Activated CD4-positive, alpha-beta memory T cell treated with anti-CD3 and anti-CD28 coated beads, Interleukin-2, amount 10 ng/mL, durations not matched to agents 7 days and 5 days (primary cell): ENCODE measurements at places on chromosomes 1 and 21.

- DNase-seq, result no peak
Measured at GRCh38 chr1:44515416-44515815, 110.4 kb downstream of the RNF220 start.

GRCh38 chr1:29800120-29800519 is 563.8 kb downstream of the PTPRU start:
- DNase-seq, result peak; percentile 6

DNA sequence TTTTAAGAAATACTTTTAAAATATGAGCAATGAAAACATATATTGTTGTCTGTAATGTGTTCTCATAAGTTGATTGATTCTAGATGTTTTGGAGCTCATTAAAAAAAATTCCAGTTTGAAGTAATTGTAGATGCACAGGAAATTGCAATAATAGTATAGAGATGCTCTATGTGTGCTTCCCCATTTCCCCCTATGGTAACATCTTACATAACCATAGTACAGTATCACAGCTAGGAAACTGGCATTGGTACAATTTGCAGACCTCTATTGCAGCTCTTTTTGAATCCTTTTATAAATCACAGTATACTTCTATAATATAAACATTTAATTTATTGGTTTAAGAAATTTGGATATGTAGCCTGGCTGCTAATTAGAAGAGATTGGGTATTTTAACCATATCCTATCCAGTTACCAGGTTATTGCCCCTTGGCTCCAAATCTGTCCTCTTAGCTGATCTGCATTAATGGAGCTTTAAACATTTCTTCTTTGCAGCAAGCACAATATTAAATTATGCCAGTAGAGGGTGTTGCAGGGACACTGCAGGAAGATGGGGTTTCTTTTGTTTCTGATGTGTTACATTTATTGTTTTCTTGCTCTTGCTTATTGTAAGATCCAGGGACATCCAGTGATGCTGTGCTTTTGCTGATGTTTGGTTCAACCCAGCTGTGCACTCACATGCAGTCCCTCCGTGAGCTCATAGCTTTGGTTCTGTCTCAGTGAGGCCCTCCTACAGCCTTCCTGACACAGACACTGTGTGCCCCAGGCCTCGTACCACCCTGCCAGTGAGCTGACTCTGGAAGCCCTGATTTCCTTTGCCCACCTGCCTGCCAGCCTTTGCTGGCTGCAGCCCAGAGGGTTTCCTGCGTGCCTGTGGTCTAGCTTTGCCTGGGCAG is 103.3 kb downstream of the RABGAP1L start:
- DNase-seq, result no peak

DNA sequence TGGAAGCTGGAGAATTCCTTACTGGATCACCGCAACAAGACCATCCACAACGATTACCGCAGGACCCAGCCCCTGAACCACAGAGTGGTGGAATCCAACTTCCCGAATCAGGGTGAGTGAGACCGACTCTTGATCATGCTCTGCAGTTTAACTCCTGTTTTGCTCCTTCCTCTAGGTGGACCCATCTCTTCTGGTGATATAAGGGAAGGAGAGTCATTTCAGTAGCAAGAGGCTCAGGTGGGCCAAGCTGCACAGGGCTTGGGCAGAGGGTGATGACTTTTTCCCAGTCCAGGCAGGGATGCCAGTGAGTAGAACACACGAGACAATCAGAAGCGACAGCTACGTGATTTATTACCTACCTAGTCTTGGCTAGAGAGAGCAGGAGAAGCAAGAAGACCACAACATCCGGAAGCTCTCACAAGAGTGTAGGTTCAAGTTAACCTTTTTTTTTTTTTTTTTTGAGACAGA is 25.2 kb downstream of the CA6 start:
- DNase-seq, result peak; percentile 57

DNA sequence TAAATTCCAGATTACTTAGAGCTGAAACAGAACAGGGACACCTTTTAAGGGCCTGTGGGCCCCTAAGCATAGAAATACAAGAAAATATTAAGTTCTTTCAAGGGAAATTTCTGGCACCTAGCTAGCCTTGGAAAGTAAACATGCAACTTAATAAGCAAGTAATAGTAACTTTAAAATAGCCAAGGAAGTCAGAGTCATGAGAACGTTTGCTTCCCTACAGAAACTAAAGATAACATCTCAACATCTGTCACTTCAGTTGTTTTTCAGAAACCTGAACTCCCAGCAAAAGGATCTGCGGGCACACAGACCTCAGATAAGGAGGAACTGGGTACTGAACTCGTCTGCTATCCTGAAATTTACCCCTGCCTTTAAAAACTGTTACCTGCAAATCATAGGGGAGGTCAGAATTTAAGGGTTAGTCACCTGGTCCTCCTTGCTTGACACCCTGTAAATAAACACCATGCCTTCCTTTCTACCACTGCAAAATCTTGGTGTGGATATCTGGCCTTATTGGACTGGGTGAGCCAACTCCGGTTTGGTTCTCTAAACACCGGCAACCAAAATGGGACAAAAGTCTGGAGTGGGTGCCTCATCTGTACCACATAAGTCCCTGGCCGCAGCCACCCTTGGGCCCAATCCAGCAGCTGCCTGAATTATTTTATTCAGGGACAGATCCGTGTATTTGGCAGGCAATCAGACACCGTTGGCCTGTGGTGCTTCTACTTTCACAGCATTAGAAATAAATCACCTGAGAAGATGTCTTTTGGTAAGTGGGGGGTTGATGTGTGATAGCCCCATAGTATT is 27.9 kb downstream of the NRDC start:
- DNase-seq, result no peak

- DNase-seq, result no peak
Measured at GRCh38 chr1:43134068-43134467, 38.0 kb downstream of the EBNA1BP2 start.

GRCh38 chr1:205925736-205926135 is 17.5 kb downstream of the SLC26A9 start:
- no peak for DNase-seq

GRCh38 chr21:15241997-15242736 is 177.4 kb upstream of the NRIP1 start:
- no peak for DNase-seq

DNA sequence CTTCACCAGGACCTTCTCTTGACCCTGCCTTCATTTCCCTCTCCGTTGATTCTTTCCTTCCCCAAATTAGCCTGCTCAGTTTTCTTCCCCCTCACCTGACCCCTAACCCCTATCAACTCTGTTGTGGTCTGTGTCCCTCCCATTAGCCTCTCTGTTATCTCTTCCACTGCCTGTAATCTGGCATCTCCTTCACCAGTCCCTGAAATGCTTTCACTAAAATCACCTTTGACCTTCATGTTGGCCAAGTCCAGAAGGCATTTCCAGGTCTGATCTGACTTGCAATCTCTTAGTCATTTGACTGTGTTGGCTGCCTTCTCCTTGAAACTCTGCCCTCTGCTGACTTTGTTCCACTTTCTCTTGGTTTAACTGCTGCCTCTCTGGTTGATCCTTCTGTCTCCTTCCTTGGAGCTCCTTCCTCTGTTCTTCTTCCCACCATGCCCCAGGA is 28.2 kb downstream of the ATP8B2 start:
- DNase-seq, result peak; percentile 49

DNA sequence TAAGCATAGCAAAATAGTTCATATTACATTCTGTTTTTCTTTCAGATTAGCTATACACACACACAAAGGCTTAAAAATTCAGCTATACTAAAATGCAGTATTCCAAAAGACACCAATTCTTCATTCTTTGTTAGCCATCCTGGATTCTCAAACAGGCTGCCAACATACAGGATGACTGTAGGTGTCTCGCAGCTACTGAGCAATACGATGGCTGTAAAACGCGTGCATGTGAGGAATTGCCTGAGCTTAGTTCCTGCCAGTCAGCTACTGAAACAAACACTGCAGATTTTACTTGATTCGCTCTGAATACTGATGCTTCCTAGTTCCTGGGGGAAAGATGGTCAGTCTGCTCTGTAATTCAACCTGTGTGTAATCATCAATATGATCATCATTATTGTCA is 24.7 kb upstream of the HMGN1 start:
- peak; percentile 22 for DNase-seq

DNA sequence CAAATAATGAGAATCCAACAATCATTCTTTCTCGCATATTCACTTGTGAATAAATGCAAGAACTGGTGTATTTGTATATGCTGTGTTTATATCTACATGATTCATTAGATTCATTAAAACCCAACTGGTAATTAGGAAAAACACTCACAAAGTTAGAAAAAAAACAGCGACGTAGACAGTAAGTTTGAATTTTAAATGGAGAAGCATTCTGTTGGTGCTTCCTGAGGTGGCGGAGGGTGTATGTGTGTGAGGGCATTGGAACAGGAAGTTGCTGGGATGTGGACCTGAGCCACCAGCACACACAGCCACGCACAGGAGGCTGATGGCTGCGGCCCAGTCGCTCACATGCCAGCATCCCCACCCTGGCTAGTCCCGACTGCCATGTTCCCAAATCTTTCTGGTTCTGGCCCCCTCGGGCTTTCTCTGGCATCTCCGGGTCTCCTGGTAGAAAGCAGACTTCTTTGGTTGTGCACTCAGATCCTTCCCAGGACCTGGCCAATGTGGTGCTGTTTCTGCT is 121.6 kb upstream of the IRF2BP2 start:
- peak; percentile 52 for DNase-seq

DNA sequence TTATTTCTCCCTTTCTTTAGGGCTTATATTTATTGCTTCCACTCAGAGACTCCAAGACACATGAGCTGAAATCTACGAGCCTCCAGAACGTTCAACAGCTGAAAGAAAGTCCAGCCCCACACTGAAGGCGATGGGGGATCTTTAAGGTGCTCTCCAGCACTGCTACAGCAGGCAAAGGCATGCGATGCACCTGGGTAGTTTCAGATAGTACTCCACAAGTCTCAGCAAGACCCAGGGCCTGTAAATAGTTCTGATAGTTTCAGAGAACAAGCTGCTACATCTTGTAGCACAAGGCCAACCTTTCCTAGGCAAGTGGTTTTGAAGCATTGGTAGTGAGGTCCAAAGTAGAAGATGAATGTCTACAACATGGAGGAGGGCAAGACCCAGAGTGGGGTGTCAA is 2.2 kb upstream of the HSD3B1 start:
- no peak for DNase-seq

DNA sequence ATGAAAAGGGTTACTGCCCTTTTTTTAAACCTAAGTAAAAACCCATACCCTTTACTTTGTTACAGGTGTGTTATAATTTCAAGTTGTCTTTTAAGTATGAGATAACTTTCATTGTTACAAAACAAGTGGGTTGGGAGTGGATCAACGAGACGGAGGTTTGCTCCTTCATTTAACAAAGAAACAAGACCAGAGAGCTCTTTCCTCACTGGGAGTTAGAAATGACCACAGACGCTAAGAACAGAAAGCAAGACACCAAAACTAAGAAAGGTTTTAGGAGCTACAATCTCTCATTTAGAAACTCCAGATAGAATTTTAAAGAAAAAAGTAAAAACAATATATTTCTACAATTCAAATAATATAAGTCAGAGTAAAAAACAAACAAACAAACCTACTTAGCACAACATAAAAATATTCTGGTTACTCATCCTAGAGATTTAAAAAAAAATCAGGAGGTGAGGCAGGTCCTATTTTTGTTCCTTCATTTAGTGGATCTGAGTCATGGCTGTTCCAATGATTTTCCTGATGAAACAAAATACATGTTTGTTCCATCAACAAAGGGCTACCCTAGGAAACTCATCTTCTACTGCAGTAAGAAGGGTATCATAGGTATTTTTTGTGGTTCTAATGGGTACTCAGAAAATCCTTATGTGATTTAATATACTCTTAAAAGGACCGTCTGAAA is 33.0 kb downstream of the APP start:
- no peak for DNase-seq

DNA sequence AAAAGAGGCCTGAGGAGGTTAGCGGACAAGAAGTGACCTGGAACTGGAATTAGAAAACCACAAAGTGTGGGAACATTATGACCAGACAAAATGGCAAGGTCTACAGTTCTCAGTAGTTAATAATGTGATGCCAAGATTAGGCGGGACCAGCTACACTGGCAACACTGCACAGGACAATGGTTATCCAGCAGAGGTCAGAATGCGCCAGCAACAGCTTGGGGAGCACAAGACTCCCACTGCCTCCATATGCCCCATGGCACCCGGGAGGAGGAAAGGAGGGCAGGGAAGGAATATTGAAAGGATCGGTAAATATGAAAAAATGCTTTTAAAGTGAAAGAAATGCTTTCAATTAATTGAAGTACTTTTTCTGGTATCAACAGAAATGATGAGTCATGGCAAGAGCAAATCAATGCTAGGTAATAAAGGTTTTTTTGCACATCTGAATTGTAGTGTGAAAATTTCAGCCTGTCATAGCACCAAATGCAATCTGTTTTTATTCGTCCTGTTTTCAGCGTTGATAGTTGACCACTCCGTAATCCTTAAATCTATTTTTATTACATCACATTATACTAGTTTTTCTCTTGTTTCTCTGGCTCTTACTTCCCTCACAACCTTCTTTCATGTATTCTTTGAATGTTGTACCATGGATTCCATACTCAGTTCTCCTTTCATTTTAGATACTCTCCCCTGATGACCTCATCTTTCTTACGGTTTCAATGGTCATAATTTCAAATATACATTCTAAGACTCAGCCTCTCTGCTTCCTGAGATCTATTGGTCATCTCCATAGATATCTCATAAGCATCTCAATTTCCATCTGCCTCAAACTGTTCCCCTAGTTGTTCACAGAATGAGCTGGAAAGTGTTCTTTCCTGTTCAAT is 30.7 kb downstream of the VCAM1 start:
- DNase-seq, result no peak

DNA sequence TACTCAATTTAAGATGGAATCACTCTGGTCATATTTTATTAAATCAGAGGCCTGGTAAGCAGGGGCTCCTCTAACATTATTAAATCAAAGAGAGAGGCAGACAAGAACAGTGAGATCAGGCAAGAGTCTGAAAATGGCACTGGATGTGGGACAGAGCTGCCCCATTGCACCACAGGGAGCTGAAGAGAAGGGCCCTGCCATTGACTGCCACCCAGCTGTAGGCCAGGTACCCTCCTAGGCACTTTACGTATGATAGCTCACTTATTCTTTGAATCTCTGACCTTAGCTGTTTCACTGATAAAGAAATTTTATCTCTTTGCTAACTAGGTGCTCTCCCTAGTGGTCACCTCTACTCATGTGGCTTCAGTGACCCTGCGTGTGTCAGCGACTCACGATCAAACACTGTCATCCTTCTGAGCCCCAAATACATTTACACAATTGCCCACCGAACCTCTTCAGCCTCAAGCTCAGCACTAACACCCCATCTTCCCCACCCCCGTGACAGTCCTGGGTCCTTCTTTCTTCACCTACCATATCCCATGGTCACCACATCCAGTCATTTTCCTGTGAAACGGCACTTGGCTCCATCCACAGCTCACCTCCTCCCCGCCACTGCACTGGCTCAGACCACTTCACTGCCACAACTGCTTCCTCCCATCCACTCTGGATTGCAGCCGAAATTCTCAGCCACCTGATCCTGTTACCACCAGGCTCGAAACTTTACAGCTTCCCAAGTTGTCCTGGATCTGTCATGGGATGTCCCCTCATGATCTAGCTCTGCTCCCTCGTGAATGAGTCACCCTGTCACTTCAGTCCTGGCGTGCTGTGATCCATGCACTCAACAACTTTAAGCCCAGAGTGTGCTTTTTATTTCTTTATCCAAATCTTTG is 97.3 kb upstream of the SYT6 start:
- DNase-seq, result no peak
